ELF-1 (cell line): ENCODE measurements at places on chromosomes 7 and 10.
A peak's percentile ranks its signal among the peaks of the same experiment; 100 is the strongest.

DNA sequence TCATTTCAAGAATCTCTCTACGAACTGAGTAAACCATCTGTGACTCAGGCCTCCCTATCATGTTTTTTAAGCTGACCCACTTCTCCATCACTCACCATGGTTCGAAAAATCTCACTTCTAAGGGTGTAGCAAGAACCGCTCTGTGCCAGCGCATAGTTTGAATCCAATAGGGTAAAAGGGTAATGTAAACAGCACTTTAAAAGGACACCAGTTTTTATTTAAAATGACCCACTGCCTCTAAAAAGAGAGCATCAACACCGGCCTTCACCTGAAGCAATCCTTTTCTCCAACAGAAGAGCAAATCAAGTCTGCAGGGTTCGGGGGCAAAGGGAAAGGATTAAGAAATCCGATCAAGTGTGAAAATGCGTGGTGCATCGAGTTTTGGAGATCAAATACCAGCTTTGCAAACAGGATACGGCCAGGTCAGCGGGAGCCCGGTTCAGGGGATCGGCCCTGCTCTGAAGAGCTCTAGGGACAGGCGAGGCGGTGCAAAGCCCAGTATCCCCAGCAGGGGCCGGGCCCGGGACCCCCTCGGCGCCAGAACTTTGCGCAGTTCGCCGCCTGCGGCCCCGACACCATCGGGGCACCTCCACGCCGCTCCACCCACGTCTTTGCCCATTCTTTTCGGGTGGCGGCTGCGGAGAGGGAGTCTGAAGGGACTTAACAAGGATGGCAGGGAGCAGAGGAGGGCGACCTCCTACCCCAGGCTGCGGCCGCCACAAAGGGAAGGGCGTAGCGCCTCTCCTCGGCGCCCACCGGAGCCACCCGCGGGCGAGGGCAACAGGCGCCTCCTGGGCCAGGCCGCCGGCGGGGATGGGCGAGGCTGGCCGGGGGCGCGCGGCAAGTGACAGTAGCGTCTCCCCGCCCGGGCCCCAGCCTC, 842 bp downstream of the NMT2 start:
- DNase-seq: peak; percentile 83

GRCh38 chr10:23094786-23095403, 484 bp upstream of the MSRB2 start:
- no peak for DNase-seq

DNA sequence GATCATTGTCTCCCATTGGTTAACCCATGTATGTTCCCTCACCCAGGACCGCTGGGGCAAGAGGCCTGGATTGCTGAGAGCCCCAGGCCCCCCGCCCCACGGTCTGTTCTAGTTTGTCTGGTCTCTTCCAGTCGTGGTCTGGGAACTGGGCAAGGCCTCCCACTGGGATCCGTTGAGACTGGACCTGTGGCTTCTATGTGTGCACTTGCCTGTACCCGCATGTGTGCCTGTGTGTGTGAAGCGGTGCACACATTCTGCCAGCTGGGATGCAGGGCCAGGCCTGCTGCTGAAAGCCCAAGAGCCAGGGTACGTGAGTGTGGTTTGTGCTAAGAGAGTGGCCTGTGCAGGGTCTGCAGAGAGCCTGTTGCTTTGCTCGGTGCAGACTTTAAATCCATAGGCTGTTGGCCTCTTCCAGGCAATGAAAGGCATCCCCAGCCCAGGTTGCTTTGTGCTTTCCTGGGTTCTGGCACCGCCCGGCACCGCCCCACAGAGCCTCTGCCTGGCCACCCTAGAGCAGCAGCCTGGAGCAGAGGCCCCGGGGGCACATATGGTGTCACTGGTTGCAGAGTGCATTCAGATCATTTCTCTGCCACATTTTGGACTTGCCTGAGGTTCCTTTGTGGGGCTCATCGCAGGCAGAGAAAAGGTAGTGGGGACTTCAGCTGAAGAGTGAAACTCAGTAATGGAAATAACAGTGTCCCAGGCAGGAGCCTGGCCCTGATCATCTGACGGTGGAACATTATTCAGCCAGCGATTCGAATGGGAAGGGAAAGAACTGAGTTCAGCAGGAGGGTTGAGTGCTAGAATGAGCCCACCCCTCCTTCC, 215.5 kb downstream of the GLRX3 start:
- DNase-seq: no peak

GRCh38 chr10:28721318-28721951, 44.1 kb downstream of the BAMBI start:
- DNase-seq: no peak

GRCh38 chr7:102992938-102993717, 80.3 kb downstream of the LRRC17 start:
- DNase-seq: no peak

DNA sequence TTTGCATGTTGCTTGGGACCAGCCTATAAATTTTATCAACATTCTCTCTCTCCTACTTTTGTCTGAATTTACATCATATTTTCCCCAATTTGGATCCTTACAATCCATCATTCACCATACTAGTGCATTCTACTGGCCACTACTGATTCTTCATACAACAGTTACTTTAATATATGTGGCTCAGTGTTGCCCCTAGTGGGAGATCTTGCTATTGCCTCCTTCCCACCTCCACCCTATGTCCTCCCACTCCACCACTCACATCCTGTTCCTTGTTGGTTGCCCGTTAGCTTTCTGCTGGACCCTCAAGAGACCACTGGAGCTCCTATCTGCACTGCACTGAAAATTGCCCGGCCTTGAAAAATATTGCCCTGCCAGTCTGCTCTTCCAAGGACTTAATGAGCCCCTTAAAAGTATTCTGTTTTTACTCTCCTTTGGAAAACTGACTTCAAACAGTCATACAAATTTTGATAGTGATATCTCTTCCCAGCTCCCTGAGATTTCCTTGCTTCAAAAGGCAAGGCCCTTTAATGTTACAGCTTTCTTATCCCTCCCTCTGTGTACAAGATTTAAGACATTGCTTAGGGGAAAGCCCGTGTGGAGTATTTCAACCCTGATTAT, 243.2 kb upstream of the TMEM229A start:
- peak; percentile 39 for DNase-seq

DNA sequence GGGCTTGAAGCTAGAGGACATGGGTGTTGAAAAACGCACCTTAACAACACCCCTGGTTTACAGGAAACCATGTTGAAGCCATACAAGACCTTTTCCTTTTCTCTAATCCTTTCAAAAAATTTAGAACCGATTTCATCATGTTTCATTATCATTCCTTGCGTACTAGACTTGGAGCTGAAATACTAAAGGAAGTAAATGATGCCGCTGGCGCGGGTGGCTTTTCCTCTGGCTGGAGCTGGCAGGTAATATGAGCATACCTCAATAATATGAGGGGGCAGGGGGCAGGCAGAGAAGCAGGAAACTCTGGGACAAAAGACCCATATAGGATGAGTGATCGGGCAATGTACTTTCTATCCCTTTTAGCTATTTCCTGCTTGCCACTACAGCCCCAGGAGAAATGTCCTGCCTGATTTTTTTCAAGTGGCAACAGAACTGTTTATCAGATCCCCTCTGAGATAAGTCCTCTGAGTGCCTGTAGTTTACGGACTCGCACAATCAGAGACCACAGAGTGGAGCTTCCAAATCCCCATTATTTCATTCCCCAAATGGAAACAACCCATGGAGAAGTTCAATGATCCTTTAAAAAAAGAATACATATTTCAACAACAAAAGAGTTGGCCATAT, 450.1 kb downstream of the KCNMA1 start:
- DNase-seq: no peak
